ENCODE measurements at places on chromosomes 5 and 9.

- DNase-seq: no peak
These were observed 17.9 kb downstream of the ANKH start for GRCh38 chr5:14853685-14854084.

DNA sequence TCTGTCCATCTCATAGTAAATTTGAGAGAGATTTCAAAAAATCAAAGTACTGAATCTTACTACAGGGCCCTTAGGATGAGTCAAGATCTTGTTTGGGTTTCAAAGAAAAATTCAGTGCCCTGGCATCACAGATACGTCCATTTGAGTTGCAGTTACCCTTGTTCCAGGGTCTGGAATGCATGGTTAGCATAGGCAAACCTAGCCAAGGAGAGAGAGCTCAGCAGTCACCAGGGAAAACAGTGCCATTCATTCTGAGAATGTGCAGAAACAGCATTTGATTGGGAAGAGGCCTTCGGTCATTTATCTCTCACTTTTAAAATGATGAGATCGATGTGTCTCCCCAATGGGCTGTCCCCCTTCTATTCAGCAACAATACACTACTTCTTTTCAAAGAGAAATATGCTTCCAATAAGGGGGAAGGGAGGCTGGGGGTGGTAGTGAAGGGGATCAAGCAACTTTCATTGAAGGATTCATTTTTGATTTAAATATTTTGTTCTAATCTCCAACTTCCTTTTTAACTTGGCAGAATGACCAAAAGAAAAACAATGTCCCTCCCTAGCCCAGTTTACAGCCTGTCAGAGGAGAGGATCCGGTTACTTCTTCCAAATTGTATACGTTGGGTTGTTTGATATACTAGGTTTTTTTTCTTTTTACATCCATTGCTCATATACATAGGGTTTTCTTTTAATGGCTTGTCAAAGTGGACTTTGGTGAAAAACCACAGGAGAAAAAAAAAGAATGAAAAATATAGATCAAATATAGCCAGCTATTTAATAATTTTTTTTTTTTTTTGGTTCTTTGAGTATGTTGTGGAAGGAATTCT lies 491.1 kb downstream of the CCDC171 start:
- DNase-seq: no peak

GRCh38 chr9:116323571-116323970 lies 170.0 kb downstream of the PAPPA start:
- no peak for DNase-seq

- DNase-seq: no peak
These were observed 10.5 kb downstream of the FAM81B start for GRCh38 chr5:95401626-95402025.

- DNase-seq: no peak
These were observed 212.1 kb upstream of the ADRA1B start for GRCh38 chr5:159704160-159704559.

DNA sequence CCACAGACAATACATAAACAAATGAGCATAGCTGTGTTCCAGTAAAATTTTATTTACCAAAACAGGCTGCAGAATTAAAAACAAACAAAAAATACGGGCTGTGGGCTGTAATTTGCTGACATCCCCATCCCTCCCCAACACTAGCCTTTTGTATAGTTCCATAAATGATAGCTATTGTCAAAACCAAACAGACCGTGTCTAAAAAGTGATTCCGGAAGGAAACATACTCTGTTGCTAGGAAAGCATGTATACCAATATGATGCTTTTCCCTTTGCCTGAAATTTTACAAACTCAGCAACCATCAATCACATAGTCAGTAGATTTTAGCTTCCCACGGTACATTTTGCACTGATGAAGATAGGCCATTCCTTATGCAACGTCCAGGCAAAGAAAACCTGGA lies 80.0 kb downstream of the TMEM215 start:
- DNase-seq: no peak

DNA sequence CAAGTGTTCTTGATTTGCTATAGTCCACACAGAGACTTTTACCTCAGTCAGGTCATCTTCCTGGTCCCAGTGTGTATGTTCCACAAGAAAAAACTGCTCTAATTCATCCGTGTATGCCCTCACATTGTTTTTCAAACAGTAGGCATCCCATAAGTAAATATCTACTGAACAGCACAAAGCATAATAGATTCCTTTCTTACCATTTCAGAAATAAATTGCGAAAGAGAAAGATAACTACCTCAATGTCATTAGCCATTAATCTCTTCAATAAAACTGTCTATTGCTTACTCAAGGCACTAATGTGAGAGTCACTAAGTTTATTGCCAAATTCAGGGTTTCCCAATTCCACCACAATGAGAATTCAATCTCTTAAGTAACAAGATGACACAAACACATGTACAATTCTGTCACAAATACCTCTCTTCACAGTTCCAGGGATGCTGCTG lies 9.6 kb downstream of the FBXW2 start:
- no peak for DNase-seq

GRCh38 chr5:159301466-159301865 lies 28.8 kb downstream of the IL12B start:
- no peak for DNase-seq

- no peak for DNase-seq
These were observed 448.9 kb upstream of the ZNF462 start for GRCh38 chr9:106414042-106414441.

- DNase-seq: no peak
These were observed 1326.8 kb downstream of the PTPRD start for GRCh38 chr9:9286001-9286400.

- no peak for DNase-seq
These were observed 807.4 kb downstream of the TLE1 start for GRCh38 chr9:80881940-80882339.

DNA sequence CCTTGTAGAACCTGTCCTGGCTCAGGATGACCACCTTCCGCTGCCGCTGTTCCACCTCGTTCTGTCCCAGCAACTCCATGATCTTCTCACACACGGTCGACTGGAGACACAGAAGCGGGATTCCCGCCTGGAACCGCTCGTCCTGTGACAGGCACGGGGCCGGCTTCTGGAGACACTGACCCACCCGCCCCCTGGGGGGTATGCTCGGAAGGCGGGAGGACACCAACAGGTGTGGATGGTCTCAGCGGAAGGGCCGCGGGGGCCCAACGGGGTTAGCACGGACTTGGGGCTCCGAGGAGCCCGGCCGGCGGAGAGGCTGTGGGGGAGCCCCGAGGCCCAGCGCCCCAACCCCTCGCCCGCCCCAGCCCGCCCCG lies 530 bp downstream of the UCK1 start:
- no peak for DNase-seq

DNA sequence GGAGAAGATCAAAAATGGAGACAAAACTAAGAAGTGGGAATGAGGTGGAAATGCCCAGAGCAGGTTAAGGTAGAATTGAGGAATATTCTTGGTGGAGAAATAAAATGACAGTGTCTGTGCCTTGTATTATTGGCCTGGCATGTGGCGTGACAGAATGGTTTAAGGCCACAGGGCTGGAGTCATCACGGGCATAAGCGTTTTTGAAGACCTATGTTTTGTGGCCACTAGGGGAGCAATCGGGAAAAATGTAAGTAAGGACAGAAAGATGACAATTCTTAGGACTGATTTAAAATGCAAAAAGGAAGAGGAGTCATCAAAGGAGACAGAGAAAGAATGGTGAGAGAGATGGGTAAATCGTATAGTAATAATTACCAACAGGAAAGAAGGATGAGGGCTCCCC lies 72.2 kb upstream of the EPB41L4A start:
- DNase-seq: no peak

DNA sequence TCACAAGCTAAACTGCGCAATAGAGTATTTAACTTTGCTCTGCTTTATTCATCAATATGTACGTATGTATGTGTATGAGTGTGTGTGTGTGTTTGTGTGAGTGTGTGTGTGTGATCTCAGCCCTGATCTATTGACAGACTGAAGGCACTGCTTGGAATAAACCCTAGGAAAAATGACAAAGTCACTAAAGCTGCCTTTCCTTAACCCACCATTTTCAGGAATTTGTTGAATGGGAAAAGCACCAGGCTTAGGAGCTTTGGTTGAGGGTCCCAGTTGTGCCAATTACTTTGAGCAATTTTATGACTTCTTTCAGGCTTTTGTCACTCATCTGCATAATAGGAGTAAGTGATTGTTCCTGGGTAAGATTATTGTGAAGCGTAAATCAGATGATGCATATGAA lies 108.6 kb upstream of the TLR4 start:
- DNase-seq: no peak

DNA sequence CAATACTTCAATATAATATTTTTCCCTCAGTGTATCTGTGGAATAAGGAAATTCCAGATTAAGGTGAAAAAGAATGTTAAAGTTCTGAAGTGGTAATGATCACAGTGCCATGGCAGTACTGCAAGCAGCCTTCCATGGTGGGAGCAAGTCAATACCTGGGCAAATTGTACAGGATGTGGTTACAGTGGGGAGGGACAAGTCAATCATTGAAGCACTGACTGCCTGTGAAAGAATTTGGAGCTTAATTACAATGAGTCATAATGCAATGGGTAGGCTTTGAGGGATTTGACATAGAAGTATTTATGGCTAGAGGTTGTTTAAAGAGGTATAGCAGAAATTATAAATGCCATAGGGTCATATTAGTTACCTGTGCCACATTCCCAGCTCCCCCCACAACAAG lies 786.5 kb upstream of the ACO1 start:
- DNase-seq: no peak

DNA sequence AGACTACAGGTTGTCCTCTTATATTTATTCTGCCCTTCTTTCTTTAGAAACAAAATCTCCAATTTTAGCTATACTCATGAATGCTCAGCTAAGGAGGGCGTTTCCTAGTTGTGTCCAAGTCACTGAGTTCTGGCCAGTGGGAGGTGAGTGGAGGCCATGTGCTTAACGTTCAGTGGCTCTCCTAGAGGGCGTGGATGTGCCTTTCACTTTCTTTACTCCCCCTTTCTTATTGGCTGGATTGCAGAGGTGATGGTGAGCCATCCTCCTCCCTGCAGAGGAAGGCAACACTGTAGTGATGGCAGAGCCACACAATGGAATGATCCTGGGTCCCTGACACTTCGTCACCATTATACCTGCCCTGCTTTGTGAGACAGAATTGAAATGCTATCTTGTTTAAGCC lies 54.6 kb downstream of the ALG2 start:
- DNase-seq: no peak

DNA sequence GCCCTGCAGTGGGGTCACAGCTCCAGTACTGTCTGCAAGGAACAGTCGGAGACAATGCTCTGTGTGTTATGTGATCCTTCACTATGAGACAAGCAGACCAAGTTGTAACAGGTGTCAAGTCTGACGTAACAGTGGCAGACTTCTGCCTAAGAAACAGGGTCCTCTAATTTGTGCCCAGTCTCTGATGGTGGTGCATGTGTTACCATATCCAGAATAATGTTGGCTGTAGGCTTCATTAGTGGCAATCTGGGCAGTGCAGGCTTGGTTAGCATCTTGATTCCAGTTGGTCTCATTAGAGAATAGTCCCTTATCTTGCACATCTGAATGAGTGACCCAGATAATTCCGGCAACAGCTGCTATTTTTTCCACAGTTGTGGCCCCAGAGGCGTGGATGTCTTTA lies 33.8 kb downstream of the ZNF131 start:
- no peak for DNase-seq

DNA sequence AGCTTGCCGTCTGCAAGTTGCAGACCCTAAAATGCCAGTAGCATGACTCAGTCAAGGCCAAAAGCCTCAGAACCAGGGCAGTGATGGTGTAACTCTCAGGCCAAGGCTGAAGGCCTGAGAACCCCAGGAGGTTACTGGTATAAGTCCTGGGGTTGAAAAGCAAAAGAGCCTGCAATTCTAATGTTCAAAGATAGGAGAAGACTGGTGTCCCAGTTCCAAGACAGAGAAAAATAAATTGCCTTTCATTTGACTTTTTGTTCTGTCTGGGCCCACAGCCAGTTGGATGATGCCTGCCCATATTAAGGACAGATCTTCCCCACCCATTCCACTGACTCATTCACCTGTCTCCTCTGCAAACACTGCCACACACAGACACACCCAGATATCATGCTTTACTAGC lies 673.2 kb downstream of the CDH18 start:
- no peak for DNase-seq

GRCh38 chr5:55584398-55585205 lies 49.8 kb upstream of the PLPP1 start:
- no peak for DNase-seq

GRCh38 chr5:29930316-29930715 lies 1263.2 kb upstream of the CDH6 start:
- DNase-seq: no peak

Measured in activated T-cell treated with anti-CD3 and anti-CD28 coated beads for 24 hours (primary cell).